ENCODE measurements at places on chromosomes 7 and 10. TPM values are rescaled to one million over a fixed set of nuclear protein-coding genes. Genes with fewer than 3 reads are reported as not detected.

- no peak for DNase-seq
Observed at GRCh38 chr7:133859231-133859630, 267.9 kb upstream of the LRGUK start.

The PSD gene
- total RNA-seq: 0.06 TPM

The ARHGEF35 gene
- 0.43 TPM for total RNA-seq

- no peak for DNase-seq
Observed at GRCh38 chr10:115295213-115295805, 202.1 kb downstream of the ATRNL1 start.

The CYP2C19 gene
- not detected for total RNA-seq

DNA sequence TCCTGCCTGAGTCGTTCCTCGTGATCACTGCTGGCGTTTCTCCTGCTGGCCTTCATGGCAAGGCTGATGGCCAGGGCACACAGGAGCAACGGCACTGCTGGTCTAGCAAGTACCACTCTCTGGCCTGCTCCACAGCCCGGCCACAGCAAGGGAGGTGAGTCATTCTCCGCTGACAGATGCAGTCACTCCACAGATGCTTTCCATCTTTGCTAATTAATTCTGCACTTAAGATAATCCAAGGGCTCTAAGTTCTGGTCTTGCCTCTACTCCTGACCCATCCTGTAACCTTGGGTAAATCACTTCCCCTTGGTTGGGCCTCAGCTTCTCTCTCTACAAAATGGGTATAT is 244.4 kb downstream of the RPS24 start:
- DNase-seq: no peak

The IDI2 gene
- total RNA-seq: not detected

The AGBL3 gene
- not detected for total RNA-seq

- DNase-seq: no peak
Observed at GRCh38 chr10:12369982-12370381, 20.6 kb downstream of the CAMK1D start.

DNA sequence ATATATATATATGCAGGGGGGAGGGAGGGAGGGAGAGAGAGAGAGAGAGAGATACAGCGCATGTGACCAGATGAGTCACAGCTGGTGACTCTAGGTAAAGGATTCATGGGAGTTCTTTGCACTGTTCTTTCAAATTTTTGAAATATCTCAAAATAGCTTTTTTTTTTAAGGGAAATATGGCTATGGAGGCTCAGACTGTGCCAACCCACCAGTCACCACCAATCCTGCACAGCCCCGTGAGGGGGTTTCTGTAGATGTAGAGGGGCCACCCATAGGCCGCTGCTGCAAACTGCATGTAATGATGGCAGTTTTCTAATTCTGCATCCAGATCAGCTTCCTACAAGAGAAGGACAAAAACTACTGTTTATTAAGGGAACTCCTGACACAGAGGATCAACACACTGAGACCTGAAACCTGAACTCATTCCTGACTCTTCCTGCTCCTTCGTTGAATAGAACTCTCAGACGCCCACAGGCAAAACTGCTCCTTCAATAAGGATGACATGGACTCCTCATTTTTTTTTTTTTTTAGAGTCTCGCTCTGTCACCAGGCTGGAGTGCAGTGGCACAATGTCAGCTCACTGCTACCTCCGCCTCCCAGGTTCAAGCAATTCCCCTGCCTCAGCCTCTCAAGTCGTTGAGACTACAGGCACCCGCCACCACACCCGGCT is 17.3 kb downstream of the DAGLB start:
- DNase-seq: no peak

The MPP7 gene
- total RNA-seq: 2.2 TPM

The SAP25 gene
- not detected for total RNA-seq

GRCh38 chr7:41892356-41893100 is 189.6 kb upstream of the INHBA start:
- DNase-seq: no peak

DNA sequence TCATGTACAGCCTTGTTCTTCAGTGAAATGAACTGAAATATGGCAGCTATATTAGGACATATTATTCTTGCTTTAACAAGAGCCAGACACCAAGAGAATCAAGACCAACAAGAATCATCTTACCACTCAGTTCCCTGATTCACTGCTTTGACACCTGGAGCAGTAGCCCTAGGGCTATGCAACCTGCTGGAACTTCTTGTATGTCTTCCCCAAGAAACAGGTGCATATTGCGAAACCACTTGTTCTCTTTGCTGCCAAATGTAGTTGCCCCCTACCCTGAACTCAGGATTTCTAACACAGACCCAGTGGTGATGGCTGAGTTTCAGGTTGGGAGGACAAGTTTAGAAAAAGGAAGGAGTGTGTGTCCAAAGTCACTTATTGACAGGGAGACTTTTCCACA is 46.1 kb downstream of the WIPF3 start:
- no peak for DNase-seq

DNA sequence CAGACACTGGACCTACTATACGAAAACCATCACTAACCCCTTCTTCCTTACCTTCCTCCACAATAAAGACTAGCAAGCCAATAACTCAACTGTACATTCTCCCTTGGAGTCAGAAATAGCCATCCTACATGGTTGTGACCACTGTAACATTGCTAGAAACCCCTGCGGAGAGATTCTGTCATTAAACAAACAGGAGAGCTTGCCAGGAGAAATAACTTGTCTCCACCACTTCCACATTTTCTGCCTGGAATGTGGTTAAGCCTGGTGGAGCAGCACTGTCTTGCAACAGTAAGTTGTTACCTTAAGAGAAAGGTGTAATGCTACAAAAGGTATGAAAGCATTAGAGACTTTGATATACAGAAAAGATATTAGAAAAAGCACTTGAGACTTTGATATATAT is 45.8 kb downstream of the THSD7A start:
- peak; percentile 68 for DNase-seq

The TMEM176A gene
- total RNA-seq: not detected

The SNX10 gene
- 38.2 TPM for total RNA-seq

GRCh38 chr10:21677551-21677950 is 143.5 kb downstream of the MLLT10 start:
- no peak for DNase-seq

- DNase-seq: no peak
Observed at GRCh38 chr10:95832216-95833041, 75.3 kb upstream of the CC2D2B start.

- no peak for DNase-seq
Observed at GRCh38 chr7:45184326-45185027, 26.9 kb downstream of the RAMP3 start.

The NME8 gene
- not detected for total RNA-seq

- no peak for DNase-seq
Observed at GRCh38 chr10:94042834-94043175, 49.1 kb downstream of the PLCE1 start.

GRCh38 chr7:36522453-36523007 is 132.9 kb downstream of the ANLN start:
- no peak for DNase-seq

DNA sequence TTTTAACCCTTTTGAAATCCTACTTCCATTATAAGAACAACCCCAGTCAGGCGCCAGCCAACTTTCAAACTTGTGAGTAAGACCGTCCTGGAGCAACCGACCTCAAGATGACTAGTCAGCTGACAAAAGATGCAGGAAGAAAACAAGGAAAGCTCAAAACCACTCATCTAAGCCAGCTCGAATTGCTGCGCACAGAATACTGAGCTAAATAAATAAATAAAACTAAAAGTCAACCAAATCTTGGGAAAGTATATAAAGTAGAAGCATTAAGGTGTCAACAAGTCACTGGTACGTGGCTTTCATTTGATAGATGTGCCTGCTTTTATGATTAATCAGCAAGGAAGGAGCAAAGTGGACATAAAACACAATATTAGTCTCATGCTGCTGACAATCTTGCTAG is 1269.8 kb downstream of the XPNPEP1 start:
- no peak for DNase-seq

DNA sequence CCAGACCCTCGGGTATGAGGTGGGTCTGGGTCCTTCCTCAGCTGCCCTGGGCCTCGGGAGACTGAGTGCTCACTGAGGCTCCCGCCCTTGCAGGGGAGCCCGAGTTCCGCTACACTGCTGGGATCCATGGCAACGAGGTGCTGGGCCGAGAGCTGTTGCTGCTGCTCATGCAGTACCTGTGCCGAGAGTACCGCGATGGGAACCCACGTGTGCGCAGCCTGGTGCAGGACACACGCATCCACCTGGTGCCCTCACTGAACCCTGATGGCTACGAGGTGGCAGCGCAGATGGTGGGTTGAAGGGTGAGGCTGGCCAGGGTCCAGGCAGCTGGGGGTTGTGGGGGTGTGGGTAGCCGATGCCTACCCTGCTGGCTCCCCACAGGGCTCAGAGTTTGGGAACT is 7.6 kb downstream of the AEBP1 start:
- no peak for DNase-seq

GRCh38 chr10:103942866-103943265 is 24.1 kb upstream of the SLK start:
- DNase-seq: no peak

The PVRIG gene
- not detected for total RNA-seq

The LBX1 gene
- not detected for total RNA-seq

The RAPGEF5 gene
- total RNA-seq: 0.85 TPM

DNA sequence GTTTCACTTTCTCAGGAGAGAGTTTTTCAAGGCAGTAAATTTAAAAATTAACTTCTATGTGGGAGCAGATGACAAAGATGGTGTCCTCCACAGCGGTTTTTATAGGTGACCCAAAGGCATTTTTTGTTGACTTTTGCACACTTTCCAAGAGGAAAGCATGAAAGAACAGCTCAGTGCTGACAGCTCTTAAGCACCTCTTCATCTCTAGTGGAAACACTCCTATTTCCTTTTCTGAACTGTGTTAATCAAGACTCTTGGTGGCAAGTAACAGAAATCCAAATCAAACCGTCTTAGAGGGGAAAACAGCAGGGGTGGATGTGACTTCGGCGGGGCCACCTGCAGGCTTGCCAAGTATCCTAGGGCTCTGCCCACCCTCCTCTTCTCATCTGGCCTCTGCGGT is 71.8 kb upstream of the GATA3 start:
- no peak for DNase-seq

The SH2D4B gene
- not detected for total RNA-seq

The CACNB2 gene
- total RNA-seq: 0.62 TPM

DNA sequence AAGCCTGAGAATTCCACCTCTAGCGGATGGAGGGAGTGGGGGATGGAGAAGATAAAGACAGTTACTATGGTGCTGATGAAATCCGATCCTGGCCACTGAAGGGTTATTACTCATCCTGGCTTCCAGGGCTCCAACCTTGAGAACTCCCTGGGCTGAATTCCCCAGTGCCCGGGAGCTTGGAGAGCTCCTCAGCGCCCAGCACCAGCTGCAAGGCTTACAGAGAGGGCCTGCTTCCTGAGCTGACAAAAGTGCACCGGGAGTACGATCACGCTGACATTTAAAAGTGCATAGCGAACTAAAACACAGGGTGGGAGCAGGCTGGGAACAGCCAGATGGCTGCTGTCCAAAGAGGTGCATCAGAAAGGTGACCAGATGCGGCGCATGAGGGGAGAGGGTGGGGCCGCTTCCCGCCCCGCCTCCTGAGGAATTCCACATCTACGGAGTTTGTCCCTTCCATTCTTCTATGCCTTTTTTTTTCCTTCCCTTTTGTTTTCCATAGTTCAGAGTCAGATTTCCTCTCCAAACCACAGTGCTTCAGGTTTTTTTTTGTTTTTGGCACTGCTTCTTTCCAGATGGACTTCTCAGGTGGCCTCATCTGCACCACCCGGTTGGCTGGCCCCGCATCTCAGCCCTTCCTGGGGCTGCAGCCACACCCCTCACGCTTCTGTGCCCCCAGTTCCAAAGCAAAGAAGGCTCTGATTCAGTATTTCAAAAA is 62.4 kb upstream of the MKRN1 start:
- peak; percentile 86 for DNase-seq

DNA sequence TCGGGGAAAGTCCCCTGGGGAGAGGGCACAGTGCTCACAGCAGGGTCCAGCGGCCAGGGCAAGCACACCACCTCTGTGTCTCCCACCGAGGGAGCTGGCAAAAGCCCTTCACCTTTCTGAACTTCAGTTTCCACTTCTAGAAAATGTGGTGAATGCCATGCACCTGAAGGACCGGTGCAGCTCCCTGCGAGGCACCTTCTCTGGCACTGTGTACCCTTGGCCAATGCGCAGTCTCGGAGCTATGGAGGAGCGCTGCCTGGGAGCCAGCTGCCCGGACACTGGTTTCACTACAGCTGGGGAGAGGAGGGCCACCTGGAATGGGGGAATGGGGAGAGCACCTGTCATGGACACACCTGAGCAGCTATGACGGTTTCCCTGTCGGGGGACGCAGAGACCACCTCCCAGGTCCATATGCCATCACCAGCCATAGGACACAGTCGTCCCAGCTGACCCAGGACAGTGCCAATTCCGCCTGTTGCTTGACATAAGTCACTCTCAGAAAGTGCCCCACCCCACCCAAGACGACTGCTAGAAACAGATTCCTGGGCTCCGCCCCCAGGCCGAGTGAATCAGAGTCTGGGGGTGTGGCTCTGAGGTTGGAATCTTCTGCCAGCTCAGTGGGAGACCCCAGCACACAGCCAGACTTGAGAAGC is 16.8 kb downstream of the RASGEF1A start:
- no peak for DNase-seq

- DNase-seq: no peak
Observed at GRCh38 chr10:107476408-107476807, 311.9 kb upstream of the SORCS1 start.

- DNase-seq: no peak
Observed at GRCh38 chr10:132601567-132601966, 64.0 kb downstream of the INPP5A start.

The C10orf67 gene
- total RNA-seq: not detected

Measured in H4 (cell line).